ENCODE measurements at places on chromosomes 13 and 19. TPM values are rescaled to one million over a fixed set of nuclear protein-coding genes. Genes with fewer than 3 reads are reported as not detected.

ZNF570 gene
- total RNA-seq, result 5.3 TPM

LILRB4 gene
- total RNA-seq, result 0.44 TPM

ZNF69 gene
- 1.8 TPM for total RNA-seq

ZBTB45 gene
- 16.1 TPM for total RNA-seq

FREM2 gene
- not detected for total RNA-seq
